ENCODE measurements at places on chromosomes 12 and 14. TPM values are rescaled to one million over a fixed set of nuclear protein-coding genes. Genes with fewer than 3 reads are reported as not detected.

HCAR2 gene
- 0.40 TPM for polyA plus RNA-seq

DNA sequence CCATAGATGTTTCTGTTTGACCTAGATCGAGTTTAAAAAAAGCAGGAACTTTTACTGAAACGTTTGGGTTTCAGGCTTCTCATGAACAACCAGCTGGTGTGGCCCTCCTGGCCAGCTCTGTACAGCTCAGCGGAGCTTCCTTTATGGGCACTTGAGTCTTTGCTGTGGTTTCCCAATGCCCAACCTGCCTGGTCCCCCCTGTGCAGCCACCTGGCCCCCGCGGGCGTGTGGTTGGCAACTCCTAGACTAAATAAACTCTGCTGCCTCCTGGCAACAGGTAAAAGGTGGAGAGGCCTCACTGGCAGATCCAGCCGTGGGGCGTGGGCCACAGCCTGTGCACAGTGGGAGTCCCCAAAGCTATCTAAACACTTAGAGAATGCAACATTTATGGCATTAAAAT lies 38.7 kb downstream of the ADGRD1 start:
- no peak for DNase-seq
- no peaks in the 10 kb centered on the region for H3K27me3 ChIP-seq
- no peak overlapping the region for H3K27ac ChIP-seq
- H3K4me3 ChIP-seq: no peak overlapping the region

- H3K27ac ChIP-seq: no peak overlapping the region
- no peaks in the 10 kb centered on the region for H3K27me3 ChIP-seq
- peak overlapping the region; percentile 53 for H3K4me3 ChIP-seq
Observed at GRCh38 chr12:4809013-4809448, 88.8 kb downstream of the GALNT8 start.

- no peak overlapping the region for H3K4me3 ChIP-seq
- no peaks in the 10 kb centered on the region for H3K36me3 ChIP-seq
- no peak for DNase-seq
- H3K27ac ChIP-seq: no peak overlapping the region
- H3K27me3 ChIP-seq: no peaks in the 10 kb centered on the region
Observed at GRCh38 chr12:116261525-116262100, 15.9 kb downstream of the MED13L start.

DNA sequence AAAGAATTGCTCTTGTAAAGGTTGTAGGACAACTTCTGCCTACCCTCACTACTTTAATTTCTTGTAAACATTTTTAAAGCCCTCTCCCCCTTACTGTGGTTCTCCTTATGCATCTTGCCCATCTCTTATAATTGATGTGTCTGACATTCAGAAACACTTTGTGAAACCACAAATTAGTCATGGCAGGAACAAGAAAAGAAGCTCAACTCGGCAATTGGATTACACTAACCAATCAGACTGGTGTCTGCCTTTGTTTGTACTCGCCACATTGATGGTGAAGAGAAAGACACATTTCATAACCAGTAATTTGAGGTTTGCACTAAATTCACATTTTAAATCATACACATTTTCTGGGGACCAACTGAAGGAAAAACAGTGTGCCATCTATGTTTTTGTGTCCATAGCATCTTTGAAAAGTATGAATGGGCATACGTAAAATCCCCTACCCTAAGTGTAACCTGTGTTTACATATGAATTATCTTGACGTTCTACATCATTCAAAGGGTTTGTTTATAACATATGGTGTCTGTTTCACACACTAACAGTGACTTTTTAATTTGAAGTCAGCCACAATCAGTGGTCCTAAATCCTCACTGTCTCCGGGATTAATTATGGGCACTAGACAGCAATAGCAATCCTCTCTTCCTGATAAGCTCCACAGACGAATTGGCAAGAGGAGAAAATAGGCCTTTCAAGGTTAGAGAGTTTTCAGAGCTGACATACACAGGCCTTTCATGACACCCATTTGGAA lies 49.9 kb downstream of the OTX2 start:
- H3K4me3 ChIP-seq: no peak overlapping the region
- DNase-seq: no peak
- no peaks in the 10 kb centered on the region for H3K36me3 ChIP-seq
- H3K27me3 ChIP-seq: no peaks in the 10 kb centered on the region
- H3K27ac ChIP-seq: no peak overlapping the region

DNA sequence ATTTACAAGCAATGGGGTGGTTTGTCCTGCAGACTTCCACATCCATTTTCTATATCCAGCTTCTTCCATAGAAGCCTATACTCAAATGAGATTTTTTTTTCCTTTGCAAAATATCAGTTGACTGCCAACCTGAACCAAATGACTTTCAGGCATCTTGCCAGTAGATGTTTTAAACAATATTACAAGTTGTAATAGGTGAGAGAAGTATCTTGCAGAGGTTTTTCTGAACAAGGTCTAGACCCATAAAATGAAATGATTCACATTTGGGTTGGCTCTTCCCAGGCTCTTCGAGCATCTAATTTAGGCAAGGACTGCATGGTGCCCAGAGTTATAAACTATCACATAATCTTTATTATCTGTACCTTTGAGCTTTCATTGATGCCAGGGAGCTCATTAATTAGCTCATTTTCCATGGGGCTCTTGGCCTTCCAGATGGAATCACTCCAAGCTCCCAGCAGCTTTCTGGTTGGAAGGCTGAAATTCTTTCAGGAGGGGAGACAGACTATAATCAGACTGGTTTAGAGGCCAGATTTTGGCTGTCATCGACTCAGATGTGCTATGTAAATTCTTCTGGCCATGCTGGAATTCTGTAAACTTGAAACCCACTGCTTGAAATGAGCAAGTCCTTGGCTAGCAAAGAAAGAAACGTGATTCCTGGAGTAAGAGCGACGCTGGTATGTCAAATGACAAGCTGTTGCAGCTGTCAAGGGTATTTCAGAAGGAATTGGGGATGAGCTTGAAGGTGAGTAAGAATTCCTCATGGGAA lies 32.2 kb upstream of the DICER1 start:
- H3K4me3 ChIP-seq: no peak overlapping the region
- DNase-seq: no peak
- H3K27me3 ChIP-seq: no peaks in the 10 kb centered on the region
- H3K36me3 ChIP-seq: no peaks in the 10 kb centered on the region
- no peak overlapping the region for H3K27ac ChIP-seq

GRCh38 chr12:124545508-124546418 lies 21.6 kb downstream of the NCOR2 start:
- DNase-seq: peak; percentile 76
- peak overlapping the region; percentile 59 for H3K4me3 ChIP-seq
- peaks cover 70% of the 10 kb centered on the region for H3K4me1 ChIP-seq
- H3K27ac ChIP-seq: peak overlapping the region; percentile 90
- H3K36me3 ChIP-seq: peaks cover 8% of the 10 kb centered on the region

GRCh38 chr12:72234886-72235285 lies 37.3 kb upstream of the TRHDE start:
- no peak overlapping the region for H3K27ac ChIP-seq
- H3K27me3 ChIP-seq: no peaks in the 10 kb centered on the region
- no peaks in the 10 kb centered on the region for H3K36me3 ChIP-seq
- H3K4me1 ChIP-seq: no peaks in the 10 kb centered on the region
- H3K4me3 ChIP-seq: no peak overlapping the region

DNA sequence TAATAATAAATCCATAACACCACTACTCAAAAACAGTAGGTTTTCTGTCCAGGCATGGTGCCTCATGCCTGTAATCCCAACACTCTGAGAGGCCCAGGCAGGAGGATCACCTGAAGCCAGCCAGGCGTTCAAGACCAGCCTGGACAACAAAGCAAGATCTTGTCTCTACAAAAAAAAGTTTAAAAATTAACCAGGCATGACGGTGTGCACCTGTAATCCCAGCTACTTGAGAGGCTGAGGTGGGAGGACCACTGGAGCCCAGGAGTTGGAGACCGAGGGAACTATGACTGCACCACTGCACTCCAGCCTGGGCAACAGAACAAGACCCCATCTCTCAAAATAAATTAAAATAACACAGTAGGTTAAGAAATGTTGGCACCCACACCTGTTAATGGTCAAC lies 44.5 kb upstream of the AP4S1 start:
- no peaks in the 10 kb centered on the region for H3K36me3 ChIP-seq
- no peaks in the 10 kb centered on the region for H3K27me3 ChIP-seq
- DNase-seq: no peak

GRCh38 chr12:52585946-52586345 lies 12.3 kb upstream of the KRT74 start:
- H3K36me3 ChIP-seq: no peaks in the 10 kb centered on the region
- no peak overlapping the region for H3K27ac ChIP-seq
- H3K4me1 ChIP-seq: no peaks in the 10 kb centered on the region
- no peak for DNase-seq
- no peak overlapping the region for H3K4me3 ChIP-seq
- no peaks in the 10 kb centered on the region for H3K27me3 ChIP-seq

- DNase-seq: peak; percentile 23
- H3K36me3 ChIP-seq: peaks cover 29% of the 10 kb centered on the region
- peaks cover 32% of the 10 kb centered on the region for H3K4me1 ChIP-seq
- H3K27me3 ChIP-seq: no peaks in the 10 kb centered on the region
Observed at GRCh38 chr12:6867413-6868210, at the start of gene TPI1. TSS of gene TPI1 (plus strand) at chr12:6867531. CDS start at chr12:6867567, 36 bp downstream.

GPR84 gene
- polyA plus RNA-seq: 4.0 TPM

LIN7A gene
- polyA plus RNA-seq: 0.21 TPM
